ENCODE measurements at places on chromosomes 4 and X. TPM values are rescaled to one million over a fixed set of nuclear protein-coding genes. Genes with fewer than 3 reads are reported as not detected.

The PF4V1 gene
- not detected for total RNA-seq

The SSX2 gene
- not detected for total RNA-seq

The MAGEA3 gene
- total RNA-seq = not detected

The CXorf58 gene
- 0.32 TPM for total RNA-seq

The ERAS gene
- not detected for total RNA-seq

DNA sequence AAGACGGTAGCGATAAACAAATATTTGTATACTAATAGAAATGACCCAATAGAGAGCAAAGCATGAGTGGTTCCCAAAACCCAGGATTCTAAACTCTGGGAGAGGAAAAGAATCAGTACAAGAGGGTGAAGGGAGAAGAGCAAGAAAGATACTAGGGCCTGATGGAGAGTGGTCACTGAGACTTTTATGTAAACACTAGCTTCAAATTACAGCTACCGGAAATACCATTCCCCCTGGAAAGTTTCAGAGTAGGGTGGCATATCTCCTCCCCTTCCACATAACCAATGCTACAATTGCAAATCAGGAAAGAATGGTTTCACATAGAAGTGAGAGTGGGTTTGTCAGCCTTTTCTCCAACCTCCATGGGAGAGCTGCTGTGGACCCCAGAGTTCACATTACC is 77.1 kb downstream of the EIF4E start:
- DNase-seq = no peak

- no peak for DNase-seq
Measured at GRCh38 chr4:151324752-151325110, 674 bp downstream of the SH3D19 start.

- DNase-seq = no peak
Measured at GRCh38 chr4:87633243-87633642, 16.8 kb upstream of the DMP1 start.

- DNase-seq = no peak
Measured at GRCh38 chr4:57065730-57066482, 44.3 kb downstream of the IGFBP7 start.

GRCh38 chr4:111510535-111510934 is 634.7 kb upstream of the FAM241A start:
- DNase-seq = no peak

GRCh38 chrX:136625246-136625645 is 22.7 kb upstream of the CD40LG start:
- no peak for DNase-seq

DNA sequence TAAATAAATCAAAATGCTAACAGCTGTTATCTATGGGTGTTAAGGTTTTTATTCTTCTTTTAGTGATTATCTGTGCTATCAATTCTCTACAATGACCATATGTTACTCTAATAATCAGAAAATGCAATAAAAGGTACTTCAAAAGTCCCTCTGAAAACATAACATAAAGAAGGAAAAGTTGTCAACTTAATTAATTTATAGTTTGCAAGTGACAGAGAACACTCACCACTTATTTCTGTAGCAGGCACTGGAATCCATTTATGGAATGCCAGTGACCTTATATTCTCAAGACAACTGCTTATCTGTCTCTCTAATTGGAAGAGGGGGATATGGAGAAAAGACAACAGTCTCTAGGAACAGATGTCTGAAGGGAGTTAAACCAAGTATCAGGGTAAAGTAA is 25.6 kb upstream of the PLS3 start:
- DNase-seq = no peak

DNA sequence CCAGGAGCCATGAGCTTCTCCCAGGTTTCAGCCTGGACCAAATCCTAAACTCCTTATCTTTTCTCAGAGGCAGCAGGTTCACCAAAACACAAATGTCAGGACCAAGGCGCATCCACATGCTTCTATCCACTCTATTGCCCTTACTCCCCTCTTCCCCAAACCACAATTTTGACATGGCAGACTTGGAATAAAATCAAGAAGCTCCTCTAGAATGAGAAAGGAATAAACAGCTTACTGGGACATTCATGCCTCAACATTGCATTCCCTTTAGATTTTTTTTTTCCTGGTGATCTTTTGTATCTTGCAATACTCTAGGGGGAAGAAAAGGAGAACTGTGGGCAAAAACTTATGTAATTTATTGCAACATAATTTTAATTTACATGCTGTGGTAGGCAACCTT is 119.1 kb downstream of the TSPAN5 start:
- no peak for DNase-seq

DNA sequence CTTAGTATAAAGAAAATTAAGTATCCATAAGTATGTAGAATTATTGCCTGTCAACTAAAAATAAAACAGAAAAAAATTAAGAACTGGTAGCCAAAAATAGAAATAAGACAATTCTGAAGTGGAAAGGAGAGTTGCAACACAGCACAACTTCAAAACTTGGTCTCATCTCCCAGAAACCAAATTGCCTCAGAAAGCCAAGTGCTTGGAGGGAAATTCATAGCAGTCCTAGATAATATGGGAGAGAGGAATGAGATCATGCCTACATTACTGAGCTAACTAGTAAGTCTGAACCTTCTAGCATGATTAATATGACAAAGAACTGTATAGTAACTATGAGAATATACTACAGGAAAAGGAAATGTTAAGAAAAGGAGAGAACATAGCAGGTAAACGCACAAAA is 256.5 kb downstream of the LDB2 start:
- no peak for DNase-seq
